Breast epithelium (tissue), 4 donors: ENCODE measurements at places on chromosomes 6 and 20. TPM values are rescaled to one million over a fixed set of nuclear protein-coding genes. Genes with fewer than 3 reads are reported as not detected.

GRCh38 chr6:161199850-161200249 is 74.0 kb downstream of the AGPAT4 start:
- no peaks in the 10 kb centered on the region for H3K36me3 ChIP-seq
- H3K27ac ChIP-seq, result no peak overlapping the region
- H3K27me3 ChIP-seq, result no peaks in the 10 kb centered on the region
- no peak for DNase-seq
- no peaks in the 10 kb centered on the region for H3K4me1 ChIP-seq

DNA sequence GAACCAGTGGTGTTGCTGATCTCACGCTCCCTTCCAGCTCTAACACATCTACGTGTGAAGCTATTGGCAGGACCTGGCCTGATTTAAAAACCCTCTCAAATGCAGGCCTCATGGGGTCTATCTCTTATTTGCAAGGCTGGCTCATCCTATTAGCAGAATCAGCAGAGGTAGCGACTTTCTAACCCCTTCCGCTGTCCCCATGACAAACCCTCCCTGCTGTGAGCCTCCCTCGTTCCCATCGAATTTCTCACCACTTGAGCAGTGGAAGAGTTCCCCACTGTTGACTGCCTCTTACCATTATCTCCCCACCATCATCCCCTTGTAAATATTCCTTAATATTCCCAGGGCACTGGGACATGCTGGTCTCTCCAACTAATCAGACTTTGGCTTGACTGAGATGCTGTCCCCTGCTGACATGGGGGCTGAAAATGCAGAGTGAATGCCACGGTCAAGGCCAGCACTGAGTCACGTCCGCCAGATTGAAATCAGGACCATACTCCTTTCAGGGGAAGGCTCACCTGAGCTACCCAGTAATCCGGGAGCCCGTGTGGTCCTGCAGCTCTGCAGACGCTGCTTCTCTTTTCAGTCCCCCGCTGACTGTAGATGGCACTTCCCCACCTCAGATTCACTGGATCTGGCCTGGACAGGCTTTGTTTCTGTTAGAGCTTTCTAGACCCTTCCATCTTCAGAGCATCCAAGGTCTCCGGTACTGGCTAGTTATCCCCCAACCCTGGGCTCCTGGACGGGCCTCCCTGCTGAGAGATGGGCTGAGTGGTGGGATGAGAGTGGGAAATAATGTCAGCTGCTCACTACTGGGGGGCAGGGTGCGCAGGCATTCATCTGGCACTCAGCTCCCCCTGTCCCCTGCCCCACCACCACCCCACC is 23.1 kb downstream of the AAR2 start:
- H3K4me1 ChIP-seq, result no peaks in the 10 kb centered on the region
- H3K27ac ChIP-seq, result no peak overlapping the region
- no peak overlapping the region for H3K4me3 ChIP-seq
- no peaks in the 10 kb centered on the region for H3K36me3 ChIP-seq
- no peaks in the 10 kb centered on the region for H3K27me3 ChIP-seq
- no peak for DNase-seq

GRCh38 chr6:79307321-79308036 is 73.0 kb upstream of the HMGN3 start:
- H3K27ac ChIP-seq, result no peak overlapping the region
- no peak overlapping the region for H3K4me3 ChIP-seq
- no peaks in the 10 kb centered on the region for H3K27me3 ChIP-seq
- no peak for DNase-seq
- no peaks in the 10 kb centered on the region for H3K36me3 ChIP-seq

DNA sequence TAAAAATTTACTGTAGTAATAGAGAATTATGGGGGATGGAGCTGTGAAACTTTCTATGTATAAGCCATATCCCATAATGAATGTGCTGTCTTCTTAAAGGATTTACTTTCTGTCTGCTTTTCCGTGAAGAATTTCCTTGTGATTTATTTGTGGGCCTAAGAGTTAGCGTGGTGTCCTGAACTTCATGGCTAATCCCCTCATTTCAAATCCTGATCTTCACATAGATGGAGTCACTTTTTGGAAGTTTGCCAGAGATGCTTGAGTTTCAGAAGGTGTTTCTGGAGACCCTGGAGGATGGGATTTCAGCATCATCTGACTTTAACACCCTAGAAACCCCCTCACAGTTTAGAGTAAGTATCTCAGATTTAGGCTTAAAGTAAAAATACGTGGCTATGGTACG is 19.4 kb upstream of the CLDN20 start:
- no peak overlapping the region for H3K4me3 ChIP-seq
- no peak overlapping the region for H3K27ac ChIP-seq
- no peaks in the 10 kb centered on the region for H3K27me3 ChIP-seq
- no peaks in the 10 kb centered on the region for H3K4me1 ChIP-seq
- H3K36me3 ChIP-seq, result no peaks in the 10 kb centered on the region

- DNase-seq, result no peak
- no peak overlapping the region for H3K27ac ChIP-seq
- H3K36me3 ChIP-seq, result no peaks in the 10 kb centered on the region
- no peak overlapping the region for H3K4me3 ChIP-seq
- H3K27me3 ChIP-seq, result peaks cover 4% of the 10 kb centered on the region
Observed at GRCh38 chr20:48606841-48607543, 220.8 kb downstream of the PREX1 start.

GRCh38 chr6:127301199-127301700 is 34.6 kb downstream of the RNF146 start:
- no peak for DNase-seq
- no peak overlapping the region for H3K27ac ChIP-seq
- no peaks in the 10 kb centered on the region for H3K27me3 ChIP-seq
- no peaks in the 10 kb centered on the region for H3K36me3 ChIP-seq
- no peak overlapping the region for H3K4me3 ChIP-seq

DNA sequence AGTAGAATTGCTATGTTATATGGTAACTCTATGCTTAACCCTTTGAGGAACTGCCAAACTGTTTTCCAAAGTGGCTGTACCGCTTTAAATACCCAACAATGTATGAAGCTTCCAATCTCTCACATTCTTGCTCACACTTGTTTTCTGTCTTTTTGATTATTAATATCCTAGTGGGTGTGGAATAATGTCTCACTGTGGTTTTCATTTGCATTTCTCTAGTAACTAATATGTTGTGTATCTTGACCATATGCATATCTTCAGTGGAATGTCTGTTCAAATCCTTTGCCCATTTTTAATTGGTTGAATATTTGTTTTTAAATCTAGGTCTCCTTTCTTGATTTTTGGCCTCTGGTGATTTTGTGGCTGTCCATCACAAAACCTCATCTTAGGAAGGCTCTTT is 177.8 kb upstream of the PLCB4 start:
- no peaks in the 10 kb centered on the region for H3K4me1 ChIP-seq
- H3K27me3 ChIP-seq, result no peaks in the 10 kb centered on the region
- H3K27ac ChIP-seq, result no peak overlapping the region
- H3K36me3 ChIP-seq, result no peaks in the 10 kb centered on the region
- no peak overlapping the region for H3K4me3 ChIP-seq
- DNase-seq, result no peak

DNA sequence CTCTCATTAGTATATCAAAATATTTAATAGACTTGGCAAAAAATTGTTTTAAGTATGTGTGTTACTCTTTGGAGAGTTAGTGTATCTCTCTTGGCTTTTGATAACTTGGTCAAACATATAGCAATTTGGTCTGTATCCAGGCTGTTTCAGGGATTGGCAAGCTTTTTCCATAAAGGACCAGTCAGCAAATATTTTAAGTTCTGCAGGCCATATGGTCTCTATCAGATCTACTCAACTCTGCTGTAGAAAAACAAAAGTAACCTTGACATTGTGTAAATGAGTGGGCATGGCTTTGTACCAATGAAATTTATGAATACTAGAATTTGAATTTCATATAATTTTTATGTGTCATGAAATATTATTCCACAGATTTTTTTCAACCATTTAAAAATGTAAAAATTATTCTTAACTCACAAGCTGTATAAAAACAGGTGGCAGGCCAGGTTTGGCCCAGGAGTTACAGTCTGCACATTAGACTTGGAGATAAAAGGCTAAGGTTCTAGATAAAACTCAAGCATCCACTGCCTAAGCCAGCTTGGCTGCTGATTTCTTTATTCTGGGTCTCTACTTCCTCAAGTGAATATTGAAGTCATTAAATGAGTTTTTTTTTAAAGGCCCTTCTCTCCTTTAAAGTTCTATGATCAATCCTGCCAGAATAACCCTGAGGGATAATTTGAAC is 13.7 kb downstream of the GSTA4 start:
- no peak overlapping the region for H3K27ac ChIP-seq
- no peak overlapping the region for H3K4me3 ChIP-seq
- H3K36me3 ChIP-seq, result no peaks in the 10 kb centered on the region
- DNase-seq, result no peak
- no peaks in the 10 kb centered on the region for H3K4me1 ChIP-seq

- no peaks in the 10 kb centered on the region for H3K27me3 ChIP-seq
- H3K4me3 ChIP-seq, result no peak overlapping the region
- peak overlapping the region; percentile 49 for H3K27ac ChIP-seq
- no peaks in the 10 kb centered on the region for H3K36me3 ChIP-seq
- no peak for DNase-seq
Observed at GRCh38 chr6:43582911-43583310, 6.9 kb downstream of the POLH start.

GRCh38 chr6:47780510-47781356 is 1.1 kb upstream of the OPN5 start:
- H3K4me1 ChIP-seq, result no peaks in the 10 kb centered on the region
- H3K27me3 ChIP-seq, result no peaks in the 10 kb centered on the region
- H3K4me3 ChIP-seq, result no peak overlapping the region
- H3K36me3 ChIP-seq, result no peaks in the 10 kb centered on the region

DNA sequence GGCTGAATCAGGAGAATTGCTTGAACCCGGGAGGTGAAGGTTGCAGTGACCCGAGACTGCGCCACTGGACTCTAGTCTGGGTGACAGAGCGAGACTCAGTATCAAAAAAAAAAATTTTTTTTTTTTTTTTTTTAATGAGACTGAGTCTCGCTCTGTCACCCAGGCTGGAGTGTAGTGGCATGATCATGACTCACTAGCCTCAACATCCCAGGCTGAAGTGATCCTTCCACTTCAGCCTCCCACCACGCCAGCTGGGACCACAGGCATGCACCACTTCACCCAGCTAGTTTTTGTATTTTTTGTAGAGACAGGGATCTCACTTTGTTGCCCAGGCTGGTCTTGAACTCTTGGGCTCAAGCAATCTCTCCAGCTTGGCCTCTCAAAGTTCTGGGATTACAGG is 53.3 kb downstream of the MYO6 start:
- no peaks in the 10 kb centered on the region for H3K27me3 ChIP-seq
- H3K4me3 ChIP-seq, result no peak overlapping the region
- DNase-seq, result no peak
- no peak overlapping the region for H3K27ac ChIP-seq
- H3K36me3 ChIP-seq, result no peaks in the 10 kb centered on the region

DNA sequence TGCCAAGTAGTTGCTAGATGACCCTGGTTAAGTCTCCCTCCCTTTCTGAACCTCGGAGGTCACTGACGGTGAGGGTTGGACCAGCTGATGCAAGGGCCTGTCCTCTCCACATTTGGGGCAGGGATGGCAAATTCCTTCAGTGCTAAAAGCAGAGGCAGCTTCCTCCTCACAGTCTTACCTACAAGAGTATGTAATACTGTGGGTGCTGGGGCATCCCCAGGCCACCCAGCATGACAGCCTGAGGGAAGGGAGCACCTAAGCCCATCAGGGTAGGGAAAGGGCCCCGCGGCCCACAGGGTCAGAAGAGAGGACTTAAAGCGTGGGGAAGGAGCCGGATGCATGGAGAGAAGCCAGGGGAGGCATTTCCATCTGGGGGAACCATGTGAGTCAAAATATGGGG is 38.0 kb downstream of the TGM3 start:
- no peak for DNase-seq
- H3K27ac ChIP-seq, result no peak overlapping the region
- no peaks in the 10 kb centered on the region for H3K4me1 ChIP-seq
- peaks cover 4% of the 10 kb centered on the region for H3K27me3 ChIP-seq
- H3K4me3 ChIP-seq, result no peak overlapping the region
- H3K36me3 ChIP-seq, result no peaks in the 10 kb centered on the region

DNA sequence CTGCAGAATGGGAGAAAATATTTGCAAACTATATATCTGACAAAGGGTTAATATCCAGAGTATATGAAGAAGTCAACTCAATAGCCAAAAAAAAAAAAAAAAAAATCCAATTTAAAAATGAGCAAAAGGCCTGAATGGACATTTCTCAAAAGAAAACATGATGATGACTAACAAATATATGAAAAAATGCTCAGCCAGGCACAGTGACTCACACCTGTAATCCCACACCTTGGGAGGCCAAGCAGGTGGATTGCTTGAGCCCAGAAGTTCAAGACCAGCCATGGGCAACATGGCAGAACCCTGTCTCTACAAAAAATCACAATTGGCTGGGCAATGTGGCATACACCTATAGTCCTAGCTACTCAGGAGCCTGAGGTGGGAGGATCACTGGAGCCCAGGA is 2.1 kb upstream of the ECHDC1 start:
- peaks cover 8% of the 10 kb centered on the region for H3K4me1 ChIP-seq
- H3K4me3 ChIP-seq, result no peak overlapping the region
- H3K27ac ChIP-seq, result no peak overlapping the region
- H3K27me3 ChIP-seq, result no peaks in the 10 kb centered on the region
- H3K36me3 ChIP-seq, result no peaks in the 10 kb centered on the region

- no peak for DNase-seq
- no peaks in the 10 kb centered on the region for H3K36me3 ChIP-seq
- H3K4me3 ChIP-seq, result no peak overlapping the region
- no peaks in the 10 kb centered on the region for H3K27me3 ChIP-seq
- H3K4me1 ChIP-seq, result no peaks in the 10 kb centered on the region
Observed at GRCh38 chr6:167704396-167704901, 122.3 kb upstream of the AFDN start.

DNA sequence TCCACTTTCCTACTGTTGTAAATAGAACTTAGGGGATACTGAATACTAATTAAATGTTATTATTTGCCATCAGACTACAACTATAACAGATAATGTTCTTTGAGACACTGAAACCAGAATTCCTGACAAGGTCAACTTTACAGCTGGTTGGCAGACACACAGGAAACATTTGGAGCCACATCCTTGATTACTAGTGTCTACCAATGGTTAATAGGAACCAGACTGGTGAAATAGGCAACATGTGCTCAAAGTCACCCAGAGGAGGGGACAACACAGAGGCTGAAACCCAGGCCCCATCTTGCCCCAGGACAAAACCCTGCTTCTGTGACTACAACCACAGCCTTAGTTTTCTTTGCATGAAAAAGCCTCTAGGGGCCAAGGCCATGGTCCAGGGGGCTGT is 47.8 kb upstream of the NT5E start:
- H3K36me3 ChIP-seq, result no peaks in the 10 kb centered on the region
- H3K4me1 ChIP-seq, result no peaks in the 10 kb centered on the region
- DNase-seq, result no peak
- H3K27ac ChIP-seq, result no peak overlapping the region

DNA sequence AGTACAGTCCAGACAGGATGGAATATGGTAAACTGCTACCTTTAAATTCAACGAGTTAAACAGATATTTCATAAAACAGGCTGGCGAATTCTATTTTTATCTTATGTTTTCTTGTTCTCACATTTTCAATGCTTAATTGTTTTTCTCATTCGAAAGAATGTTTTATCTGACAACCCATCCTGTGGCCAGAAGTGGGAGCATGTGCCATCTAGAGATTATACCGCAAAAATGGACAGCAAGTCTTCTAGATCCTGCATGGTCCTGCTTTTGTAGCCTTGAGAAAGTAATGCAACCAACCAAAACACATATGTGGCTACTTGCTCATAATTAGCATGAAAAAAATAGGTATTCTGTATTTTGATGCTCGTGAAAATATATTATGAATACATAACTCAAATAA is 30.7 kb downstream of the TUBB2B start:
- H3K4me1 ChIP-seq, result no peaks in the 10 kb centered on the region
- H3K4me3 ChIP-seq, result no peak overlapping the region
- H3K27me3 ChIP-seq, result no peaks in the 10 kb centered on the region

The FOXQ1 gene
- total RNA-seq, result 1.5 TPM

The CLPSL1 gene
- not detected for total RNA-seq

The SSTR4 gene
- not detected for total RNA-seq

The OPRL1 gene
- total RNA-seq, result 1.6 TPM

The TGM6 gene
- not detected for total RNA-seq
